ENCODE measurements at places on chromosomes 2 and 18.
A peak's percentile ranks its signal among the peaks of the same experiment; 100 is the strongest.

DNA sequence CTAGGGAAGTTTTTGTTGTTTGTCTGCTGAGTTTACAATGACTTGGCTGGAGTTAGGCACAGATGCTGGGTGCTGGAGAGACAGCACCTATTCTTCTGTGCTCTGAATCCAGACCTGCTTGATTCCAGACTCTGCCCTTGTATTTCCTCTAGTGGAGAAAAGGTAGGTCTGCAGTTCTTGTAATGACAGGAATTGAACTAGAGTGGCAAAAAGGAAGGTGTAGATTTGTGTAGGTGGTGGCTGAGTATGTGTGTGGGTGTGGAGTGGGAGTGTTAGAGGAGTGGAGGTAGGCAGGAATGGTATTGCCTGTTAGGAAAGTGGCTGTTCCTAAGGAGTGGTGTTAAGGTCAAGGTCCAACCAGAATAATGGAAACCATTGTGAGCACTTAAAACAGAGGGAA lies 71.9 kb upstream of the LYPD6 start:
- no peak for DNase-seq

DNA sequence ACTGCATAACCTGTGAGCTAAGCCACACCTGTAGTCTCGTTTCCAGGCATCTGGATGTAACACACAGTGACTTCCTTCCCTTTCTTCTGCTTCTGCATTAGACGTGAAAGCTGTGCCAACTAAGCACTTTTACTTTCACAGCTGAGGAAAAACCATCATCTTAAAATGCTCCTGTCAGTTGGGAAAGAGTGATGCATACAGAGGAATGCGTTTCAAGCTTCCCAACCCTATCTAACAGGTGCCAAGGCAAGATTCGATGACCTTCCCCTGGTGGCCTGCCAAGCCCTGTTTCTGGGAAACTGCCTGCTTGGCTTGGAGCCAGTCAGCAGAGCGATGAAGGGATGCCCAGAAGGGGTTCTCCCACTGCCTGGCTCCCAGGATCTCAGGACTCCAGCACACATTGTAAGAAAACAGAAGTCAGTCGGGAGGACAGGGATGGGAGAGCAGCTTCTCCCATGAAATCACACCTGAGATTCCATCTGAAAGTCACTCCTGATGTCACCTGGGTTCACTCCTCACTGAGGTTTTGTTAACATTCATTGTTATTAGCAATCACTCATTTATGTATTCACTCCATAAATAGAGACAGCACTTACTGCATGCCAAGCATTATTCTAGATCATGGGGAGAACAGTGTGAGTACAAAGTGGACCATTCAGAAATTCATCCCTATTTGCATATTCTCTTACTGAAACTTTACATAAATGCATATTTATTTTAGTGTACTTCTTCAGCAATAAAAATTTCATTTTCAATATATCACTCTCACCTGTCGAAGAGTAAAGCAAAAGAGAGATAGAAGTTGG lies 64.1 kb downstream of the DTNA start:
- DNase-seq, result no peak

DNA sequence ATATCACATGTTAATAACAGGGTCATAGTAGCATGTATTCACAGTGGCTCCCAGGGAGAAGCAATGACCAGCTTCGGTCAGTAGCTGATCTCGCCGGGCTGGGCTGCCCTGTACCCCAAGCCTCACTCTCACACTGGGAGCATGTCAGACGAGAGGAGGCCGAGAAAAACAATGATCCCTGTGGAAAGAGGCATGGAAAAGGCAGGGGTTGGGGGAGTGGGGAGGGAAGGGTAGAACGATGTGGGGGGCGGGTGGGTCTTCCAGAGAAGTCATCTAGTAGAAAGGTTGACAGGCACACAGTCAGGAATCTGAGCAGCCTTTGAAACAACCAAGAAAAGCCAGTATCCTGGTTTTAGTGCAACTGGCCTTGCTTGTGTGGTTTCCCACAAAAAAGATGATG lies 25.4 kb downstream of the TGFA start:
- DNase-seq, result no peak

DNA sequence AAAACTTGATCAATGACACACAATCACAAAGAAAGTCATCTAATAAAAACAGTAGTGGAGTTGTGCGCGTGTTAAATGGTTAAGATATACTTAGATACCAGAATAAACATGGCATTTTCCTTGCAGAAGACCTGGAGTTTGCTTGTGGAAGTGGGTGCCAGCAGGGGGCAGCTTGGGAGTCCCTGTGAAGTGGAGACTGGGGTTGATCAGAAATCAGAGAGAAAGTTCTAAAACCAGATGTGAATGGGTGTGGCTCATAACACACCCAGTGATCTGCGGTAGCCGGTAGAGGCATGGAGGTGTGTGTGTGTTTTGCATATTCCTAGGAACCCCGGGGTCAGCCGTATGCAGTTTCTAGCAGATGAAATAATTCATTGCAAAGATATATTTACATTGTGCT lies 300.1 kb upstream of the TRIB2 start:
- DNase-seq, result peak; percentile 14

DNA sequence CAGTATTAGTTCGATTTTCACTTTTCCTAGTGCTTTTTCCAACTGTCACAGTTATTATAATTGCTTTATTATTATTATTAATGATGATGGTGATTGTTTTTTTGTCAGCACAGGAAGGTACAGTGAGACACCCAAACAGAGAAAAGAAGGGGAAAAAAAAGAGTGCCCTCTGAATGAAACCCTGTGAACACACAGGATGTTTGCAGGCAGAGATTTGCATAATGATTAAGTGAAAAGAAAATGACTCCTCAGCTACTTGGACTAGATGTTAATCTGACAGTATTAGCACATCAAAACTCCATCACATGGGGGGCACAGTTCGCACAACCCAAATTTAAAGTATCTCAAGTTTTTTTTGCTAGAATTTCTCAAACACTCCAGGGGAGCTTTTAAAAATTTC lies 32.9 kb downstream of the ADD2 start:
- no peak for DNase-seq

DNA sequence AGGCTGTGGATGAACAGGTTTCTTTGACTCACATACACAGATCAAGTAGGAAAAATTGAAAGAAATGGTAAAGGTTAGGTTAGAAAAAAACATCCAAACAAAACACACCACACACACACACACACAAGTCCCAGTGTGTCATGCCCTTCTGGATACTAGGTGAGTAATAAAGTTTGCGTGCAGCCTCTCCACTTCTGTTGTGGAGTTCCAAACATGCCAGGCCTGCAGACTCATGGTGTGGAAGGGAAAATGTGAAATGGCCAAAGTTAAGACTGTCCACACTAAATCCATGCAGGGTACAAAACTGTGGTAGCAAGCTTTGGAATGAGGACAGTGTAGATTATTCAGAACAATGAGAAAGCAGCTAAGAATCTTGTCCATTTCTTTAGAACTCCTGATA lies 114.6 kb downstream of the IKZF2 start:
- DNase-seq, result no peak

- no peak for DNase-seq
Measured at GRCh38 chr2:72765997-72766609, 59.7 kb downstream of the EXOC6B start.

- no peak for DNase-seq
Measured at GRCh38 chr2:54000524-54000923, 29.7 kb upstream of the PSME4 start.

- DNase-seq, result no peak
Measured at GRCh38 chr18:31500051-31500688, 2.2 kb downstream of the DSG2 start.

DNA sequence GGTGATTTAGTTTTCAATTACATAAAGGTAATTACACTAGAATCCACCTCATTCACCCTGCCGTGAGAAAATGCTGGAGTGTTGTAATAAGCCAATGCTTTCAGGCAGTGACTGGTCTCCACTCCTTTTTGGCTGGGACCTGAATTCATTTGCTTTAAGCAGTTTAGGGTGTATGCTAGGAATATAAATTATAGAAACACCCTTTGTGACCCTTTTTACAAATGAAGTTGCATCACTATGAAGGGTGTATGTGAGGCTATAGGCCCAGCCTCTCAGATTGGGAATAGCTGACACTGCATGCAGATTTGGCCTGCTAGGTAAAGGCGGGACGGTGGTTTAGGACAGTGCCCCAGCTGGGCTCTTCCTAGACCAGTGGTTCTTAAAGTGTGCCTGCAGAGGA lies 50.8 kb upstream of the NFE2L2 start:
- DNase-seq, result no peak

DNA sequence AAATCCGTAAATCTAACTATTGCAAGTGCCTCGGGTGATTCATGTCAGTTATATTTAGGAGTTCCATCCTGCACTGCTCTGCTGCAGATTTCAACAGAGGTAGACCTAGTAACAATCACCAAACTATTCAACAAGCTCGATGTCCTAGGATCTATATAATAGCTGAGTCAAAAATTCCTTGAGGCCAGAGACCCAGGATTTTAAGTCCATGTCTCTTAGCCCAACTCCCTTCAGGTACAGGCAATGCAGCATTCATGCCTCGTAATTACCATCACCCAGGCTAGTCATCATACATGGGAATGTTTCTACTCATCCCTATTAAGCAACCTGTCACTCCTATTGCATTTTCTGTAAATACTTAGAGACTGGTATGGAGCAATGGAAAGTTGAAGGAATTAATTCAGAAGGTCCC lies 729 bp downstream of the TM4SF20 start:
- DNase-seq, result no peak

GRCh38 chr2:150824118-150824517 lies 336.7 kb upstream of the RND3 start:
- no peak for DNase-seq

- DNase-seq, result no peak
Measured at GRCh38 chr2:74566076-74566753, 11.7 kb downstream of the DOK1 start.

GRCh38 chr2:237432484-237433092 lies 18.6 kb upstream of the COL6A3 start:
- peak; percentile 20 for DNase-seq

GRCh38 chr18:574865-575645 lies 5.1 kb upstream of the CETN1 start:
- no peak for DNase-seq

GRCh38 chr18:48132797-48133655 lies 202.6 kb upstream of the SMAD2 start:
- no peak for DNase-seq

DNA sequence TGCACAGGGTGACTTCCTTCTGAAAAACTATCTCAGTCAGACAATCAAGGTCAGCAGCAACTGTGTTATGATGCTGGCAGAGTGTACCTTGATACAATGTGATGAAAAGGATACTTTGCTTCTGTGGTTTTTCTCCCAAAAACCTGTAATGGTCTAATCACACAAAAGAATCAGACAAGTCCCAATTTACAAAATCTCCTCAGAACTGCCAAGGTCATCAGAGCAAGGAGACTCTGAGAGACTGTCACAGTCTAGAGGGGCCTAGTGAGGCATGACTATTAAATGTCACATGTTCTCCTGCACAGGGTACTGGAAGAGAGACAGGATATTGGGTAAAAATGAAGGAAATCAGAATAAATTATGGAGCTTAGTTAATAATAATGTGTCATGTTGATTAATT lies 185.4 kb downstream of the ST6GAL2 start:
- no peak for DNase-seq

DNA sequence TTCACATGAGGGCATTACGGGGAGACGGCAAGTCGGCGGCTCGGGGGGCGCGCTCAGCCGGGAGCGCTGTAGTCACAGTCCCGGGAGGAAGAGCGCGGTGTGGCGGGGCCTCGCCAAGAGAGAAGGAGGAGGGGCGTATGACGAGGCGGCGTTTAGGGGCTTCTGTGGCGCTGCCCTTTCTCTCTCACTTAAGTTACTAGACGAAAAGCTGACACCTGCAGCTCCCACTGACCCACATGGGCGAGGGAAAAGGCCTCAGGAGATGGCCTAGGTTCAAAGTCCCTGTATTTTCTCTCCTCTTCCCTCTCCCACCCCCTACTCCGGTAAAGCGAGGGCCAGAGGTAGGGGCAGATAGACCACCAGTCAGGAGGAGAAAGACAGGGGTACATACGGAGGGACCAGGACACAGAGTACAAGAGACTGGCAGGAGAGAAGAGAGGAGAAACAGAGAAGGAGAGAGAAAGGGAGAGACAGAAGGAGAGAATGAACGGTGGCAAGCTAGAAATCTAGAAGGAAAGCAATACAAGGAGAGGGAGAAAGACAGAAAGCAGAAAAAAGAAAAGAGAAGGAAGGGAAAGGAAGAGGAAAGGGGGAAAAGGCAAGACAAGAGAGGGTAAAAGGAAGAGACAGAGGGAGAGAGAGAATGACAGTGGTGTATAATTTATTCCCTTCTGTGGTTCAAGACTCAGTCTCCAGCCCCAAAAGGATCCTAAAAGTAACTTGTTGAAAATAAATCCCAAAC lies 3.8 kb downstream of the SIX2 start:
- DNase-seq, result no peak

DNA sequence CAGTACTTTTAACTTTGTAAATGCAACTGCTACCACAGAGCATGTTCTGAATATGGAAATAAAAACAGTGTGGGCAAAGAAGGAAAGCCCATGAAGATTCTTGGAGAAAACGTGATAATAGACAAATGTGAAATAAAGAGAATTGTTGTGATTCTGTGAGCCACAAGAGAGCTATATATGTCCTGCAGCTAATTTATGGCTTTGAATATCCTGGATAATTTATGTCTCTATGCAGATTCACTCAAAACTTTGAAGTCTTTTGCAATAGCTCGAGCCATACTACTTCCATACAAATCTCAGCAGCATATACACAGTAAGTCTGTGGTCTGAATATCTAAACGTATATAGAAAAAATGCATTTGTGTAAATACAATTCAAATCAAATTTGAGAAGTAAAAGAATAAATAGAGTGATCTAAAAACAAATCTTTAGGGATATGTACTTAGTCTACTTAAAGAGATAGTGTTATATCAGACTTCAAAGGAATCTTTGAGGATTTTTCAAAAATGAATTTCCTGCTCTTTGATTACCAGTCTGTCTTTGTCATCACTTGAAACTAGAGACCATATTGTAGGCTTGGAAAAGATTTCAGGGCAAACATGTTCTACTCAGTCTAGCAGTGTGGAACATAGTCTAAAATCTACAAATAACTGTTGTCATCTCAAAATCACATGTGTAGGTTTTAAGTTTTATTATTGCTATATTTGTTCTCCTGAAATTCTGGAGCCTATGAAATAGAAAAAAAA lies 107.1 kb downstream of the CSRNP3 start:
- DNase-seq, result no peak

DNA sequence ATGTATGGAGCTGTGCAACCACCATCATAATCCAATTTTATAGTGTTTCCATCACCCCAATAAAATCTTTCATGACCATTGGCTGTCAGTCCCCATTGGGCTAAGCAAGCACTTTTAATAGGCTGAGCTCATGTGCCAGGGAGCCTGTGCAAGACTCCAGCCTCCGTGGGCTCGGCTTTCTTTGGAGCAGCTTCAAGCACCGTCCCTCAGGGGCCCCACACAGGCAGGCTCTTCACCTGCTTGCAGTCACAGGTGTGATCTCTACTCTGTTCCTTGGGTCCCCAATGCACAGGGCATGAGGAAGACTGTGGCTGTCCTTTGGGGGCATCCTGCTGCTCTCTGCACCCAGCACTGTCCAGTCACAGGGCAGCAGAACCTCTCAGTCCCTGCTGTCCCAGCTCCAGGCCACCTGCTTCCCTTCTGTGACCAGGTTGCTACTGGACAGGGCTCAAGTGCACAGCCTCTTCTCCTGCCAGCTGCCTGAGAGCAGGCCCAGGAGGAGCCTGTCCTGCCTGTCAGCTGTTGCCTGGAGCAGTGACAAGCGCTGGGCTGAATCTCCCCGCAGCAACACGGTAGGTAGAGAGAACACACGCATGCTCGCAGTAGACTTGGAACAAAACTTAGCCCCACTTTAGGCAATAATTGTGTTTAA lies 40.7 kb upstream of the TMEM131 start:
- no peak for DNase-seq

Data from effector CD8-positive, alpha-beta T cell (primary cell).